Tracheal epithelial cell (primary cell): ENCODE measurements at places on chromosomes 5 and 9. TPM values are rescaled to one million over a fixed set of nuclear protein-coding genes. Genes with fewer than 3 reads are reported as not detected.

Gene CBY3
- total RNA-seq: not detected in 2 replicates

Gene PTGDS
- not detected in 2 replicates for total RNA-seq

Gene MYMK
- not detected in 2 replicates for total RNA-seq

Gene PCDHGA9
- 0.72 and 0.85 TPM in 2 replicates for total RNA-seq

Gene PKD2L2
- total RNA-seq: under 0.01 TPM in 1 of 2 replicates, not detected in the other

Gene DMGDH
- total RNA-seq: 2.7 and 9.2 TPM in 2 replicates

Gene QRFP
- total RNA-seq: not detected in 2 replicates

Gene GLDC
- total RNA-seq: 0.43 and 22.9 TPM in 2 replicates

Gene C1QTNF2
- total RNA-seq: not detected in 2 replicates

Gene PRRX2
- 0.24 TPM in 1 of 2 replicates, not detected in the other for total RNA-seq
